ENCODE measurements at places on chromosomes 7 and 10.

DNA sequence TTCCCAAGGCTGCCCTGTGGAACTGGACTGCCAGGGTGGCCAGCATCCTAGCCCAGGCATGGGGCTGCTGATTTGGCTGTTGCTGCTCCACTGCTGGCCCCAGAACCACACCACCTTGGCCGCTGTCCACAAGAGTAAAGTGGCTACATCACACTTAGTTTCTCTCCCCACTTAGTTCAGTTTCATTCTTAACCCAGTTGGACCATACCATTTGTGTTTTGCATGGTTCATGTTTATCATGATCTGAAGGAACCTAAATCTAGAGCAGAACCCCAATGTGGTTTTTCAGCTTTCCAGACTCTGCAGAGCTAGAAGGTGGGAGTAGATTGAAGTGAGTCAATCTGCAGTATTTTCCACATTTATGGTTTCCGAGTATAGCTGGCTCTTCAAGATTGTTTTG is 32.8 kb downstream of the SDK1 start:
- DNase-seq, result no peak

DNA sequence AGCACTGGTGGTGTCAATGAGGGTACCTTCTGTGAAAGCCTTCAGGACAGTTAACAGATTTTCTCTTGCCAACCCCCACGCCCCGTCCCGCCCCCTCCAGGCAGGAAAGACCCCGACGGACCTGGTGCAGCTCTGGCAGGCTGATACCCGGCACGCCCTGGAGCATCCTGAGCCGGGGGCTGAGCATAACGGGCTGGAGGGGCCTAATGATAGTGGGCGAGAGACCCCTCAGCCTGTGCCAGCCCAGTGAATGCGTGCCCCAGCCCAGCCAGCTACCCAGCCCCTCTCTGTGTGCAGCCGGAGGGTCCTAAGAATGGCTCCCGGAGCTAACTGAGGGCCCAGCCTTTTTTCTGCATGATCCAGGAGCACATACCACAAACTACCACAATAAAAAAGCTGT is 713 bp upstream of the HOGA1 start:
- DNase-seq, result no peak

DNA sequence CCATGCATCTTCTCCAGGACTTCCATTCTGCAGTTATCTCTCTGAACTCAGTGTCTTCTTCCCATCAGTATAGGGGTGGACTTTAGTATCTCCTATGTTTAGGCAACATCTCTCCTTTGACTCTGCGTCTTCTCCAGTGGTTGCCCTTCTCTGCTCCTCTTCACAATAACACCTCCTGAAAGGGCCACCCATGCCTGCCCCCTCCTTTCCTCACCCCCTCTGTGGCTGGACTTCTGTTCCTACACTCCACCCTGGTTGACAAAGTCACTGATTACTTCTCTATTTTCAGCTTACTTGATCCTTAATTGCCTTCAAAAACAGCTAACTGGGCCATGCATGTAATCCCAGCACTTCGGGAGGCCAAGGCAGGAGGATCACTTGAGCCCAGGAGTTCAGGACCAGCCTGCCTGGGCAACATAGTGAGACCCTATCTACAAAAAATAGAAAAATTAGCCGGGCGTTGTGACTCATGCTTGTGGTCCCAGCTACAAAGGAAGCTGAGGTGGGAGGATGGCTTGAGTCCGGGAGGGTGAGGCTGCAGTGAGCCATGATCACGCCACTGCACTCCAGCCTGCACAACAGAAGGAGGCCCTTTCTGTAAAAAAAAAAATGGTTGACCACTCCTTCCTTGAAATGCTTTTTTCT is 13.7 kb downstream of the SRGN start:
- DNase-seq, result no peak

DNA sequence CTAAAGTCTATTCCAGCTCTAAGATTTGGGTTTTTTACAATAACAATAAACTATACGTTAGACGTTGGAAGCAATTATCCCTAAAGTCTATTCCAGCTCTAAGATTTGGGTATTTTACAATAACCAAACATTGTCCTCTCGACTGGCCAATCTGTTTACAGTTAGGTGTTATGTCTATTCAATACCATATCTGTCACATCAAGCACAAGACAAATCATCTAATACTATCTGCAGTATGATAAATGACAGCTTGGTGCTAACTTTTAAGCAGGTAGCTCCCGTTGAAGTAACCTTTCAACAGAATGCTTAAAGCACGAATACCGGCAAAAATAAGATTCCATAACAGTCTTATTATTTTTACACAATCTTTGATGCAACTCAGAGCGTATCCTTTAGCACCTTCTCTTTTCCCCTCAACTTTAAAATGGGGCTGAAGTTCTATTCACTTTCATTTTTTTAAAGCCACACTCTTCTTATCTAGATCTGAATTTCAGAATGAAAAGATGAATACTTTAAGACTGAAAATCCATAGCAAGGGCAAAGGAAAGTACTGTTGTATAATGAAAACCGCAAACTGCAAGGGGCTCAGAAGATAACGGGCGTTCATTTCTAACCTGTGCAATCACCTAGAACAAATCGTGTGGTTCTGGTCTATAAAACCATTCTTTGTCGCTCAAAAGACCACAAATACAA is 925 bp downstream of the H2AZ2 start:
- DNase-seq, result no peak

DNA sequence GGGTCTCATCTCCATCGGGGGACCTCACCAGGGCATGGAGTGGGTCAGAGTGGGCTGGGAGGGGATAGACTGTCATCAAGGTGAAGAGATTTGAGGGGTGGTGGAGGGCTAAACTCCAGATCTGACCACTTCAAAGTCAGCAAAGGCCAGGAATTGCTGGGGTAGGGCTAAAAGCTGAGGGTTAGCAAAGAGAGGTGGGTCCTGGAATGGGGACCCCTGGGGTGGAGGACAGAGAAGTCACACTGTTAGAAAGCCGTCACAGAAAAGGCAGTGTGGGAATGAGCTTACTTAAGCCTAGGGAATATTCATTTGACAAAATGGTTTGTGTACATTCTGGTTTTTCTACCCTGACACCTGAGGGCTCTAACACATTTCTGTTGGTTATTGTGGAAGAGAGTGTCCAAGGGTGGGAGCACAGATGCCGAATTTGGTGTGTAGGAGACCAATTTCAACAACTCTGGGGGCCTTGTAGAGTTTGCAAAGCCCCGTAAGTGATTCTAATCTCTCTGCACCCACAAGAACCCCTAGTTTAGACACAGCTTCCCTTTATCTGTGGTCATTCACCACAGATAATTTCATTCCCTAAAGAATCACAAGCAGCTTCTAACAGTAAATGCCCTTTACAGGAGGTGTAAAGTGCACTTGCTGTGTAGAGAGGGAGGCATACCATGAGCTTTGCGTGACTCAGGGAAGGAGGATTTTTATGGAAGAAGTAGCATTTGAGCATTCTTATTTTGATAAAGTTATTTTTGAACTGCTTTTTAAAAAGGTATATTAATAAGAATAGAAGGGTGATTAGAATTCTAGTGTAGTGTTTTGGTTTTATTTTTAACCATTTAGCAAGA is 6.4 kb downstream of the FBH1 start:
- no peak for DNase-seq

DNA sequence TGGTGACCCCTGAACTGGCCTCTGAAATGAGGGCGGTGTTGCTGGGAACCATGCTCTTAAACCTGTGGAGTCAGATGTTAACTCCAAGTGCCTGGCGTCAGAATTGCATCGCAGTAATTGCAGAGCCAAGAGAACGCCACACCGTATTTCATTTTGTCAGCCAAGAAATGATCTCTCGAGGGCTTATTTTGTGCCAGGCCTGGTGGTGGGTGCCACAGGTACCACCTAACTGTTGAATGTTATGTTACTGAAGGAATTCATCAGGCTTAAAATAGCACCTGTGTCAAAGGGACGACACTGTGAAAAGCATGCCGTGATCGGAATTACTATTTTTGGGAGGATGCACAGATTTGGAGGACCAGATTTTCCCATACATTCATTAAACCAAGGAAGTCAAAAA is 51.9 kb upstream of the BAIAP2L1 start:
- DNase-seq, result no peak

GRCh38 chr10:101858723-101859500 is 15.3 kb upstream of the KCNIP2 start:
- no peak for DNase-seq

GRCh38 chr10:34145715-34146114 is 669.4 kb downstream of the PARD3 start:
- no peak for DNase-seq

DNA sequence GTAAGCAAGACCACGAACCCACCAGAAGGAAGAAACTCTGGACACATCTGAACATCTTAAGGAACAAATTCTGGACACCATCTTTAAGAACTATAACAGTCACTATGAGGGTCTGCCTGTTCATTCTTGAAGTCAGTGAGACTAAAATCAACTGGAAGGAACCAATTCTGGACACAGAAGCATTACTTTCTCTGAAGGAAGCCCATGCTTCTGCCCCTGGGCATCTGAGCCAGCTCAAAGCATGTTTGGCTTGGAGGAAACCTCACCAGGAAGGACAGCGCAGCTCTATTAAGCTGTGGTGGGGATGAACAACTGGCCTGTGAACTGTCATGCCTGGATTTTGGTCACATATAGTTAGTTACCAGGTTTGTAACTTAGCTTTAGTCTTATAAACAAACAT is 132.4 kb upstream of the GDF10 start:
- no peak for DNase-seq

DNA sequence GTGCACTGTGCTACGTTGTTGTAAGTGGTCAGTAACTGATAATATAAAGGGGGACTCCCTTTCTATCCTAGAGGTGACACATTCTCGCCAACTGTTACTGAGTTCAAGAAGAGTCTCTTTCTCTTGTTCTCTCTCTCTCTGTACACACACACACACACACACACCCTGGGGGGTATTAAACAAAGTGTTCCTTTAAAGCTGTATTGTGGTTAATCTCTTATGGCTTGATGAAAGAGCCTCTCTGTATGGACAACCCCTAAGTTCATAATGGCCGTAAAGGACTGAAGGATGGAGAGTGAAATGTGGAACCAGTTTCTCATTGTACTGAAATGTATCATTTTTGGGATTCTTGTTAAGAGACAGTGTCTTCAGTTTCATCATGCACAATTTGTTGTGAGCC is 145.2 kb upstream of the BMPER start:
- DNase-seq, result no peak

DNA sequence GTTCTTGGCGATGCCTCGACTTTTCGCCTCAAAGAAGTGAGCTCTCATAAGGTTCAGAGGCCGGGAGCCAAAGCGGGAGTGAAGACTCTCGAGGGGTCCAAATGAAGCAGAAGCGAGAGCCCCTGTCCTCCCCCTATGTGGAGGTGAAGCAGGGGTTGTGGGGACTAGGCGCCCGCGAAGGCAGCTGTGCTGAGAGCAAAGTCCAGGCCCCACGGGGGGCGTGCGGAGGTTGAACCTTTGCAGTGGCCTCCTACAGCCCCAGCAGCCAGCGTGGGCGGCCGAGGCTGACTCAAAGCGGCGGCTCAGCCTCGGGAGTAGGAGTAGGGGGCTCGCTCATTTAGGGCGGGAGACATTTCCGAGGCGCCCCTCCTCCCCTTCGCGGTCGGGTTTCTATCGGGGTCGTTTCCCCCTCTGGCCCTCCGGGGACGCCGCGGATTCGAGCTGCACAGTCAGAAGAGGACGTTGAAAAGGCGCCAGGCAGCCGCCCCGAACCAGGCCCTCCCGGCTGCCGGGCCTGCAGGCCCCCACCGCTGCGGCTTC is 553 bp upstream of the ADD3 start:
- peak; percentile 5 for DNase-seq

DNA sequence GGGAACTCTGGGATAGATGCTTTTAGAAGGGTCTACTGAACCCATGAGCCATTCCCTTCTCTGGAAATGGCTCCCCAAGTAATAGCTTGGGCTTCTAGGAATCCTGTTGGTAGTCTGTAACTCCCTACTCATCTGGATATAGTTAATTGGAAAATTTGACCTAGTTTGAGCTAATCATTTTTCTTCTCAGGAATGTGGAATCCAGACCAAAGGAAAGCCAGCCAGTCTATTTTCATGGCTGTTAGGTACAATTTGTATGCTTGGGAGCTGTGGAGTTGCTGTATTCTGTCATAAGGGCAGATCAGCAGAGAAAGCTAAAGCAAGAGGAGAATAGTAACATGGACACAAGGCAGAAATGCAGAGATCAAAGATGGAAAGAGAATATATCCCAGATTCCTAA is 71.6 kb upstream of the C1GALT1 start:
- DNase-seq, result no peak

DNA sequence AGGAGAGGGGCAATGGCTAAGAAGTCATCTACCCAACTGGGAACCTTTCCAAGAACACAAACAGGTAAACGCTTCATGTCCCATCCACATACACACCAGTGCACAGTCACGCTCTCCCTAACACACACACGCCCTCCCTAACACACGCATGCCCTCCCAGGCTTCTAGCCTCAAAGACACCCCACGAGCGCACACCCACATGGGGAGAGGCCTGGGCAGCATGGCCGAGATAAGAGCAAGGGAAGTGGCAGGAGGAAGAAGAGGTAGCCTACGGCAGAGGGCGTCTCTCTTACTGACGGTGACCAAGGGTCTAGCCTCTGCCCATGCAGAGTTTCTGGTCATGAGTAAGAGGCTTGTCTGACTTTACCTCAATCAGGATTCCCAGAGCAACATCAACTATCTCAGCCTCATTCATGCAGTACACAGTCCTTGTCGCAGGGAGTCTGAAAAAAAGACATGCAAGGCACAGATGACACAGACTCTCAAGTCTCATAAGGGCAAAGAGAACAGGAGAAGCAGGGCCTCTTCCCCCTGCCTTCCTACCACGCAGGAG is 3.1 kb downstream of the CYREN start:
- no peak for DNase-seq

DNA sequence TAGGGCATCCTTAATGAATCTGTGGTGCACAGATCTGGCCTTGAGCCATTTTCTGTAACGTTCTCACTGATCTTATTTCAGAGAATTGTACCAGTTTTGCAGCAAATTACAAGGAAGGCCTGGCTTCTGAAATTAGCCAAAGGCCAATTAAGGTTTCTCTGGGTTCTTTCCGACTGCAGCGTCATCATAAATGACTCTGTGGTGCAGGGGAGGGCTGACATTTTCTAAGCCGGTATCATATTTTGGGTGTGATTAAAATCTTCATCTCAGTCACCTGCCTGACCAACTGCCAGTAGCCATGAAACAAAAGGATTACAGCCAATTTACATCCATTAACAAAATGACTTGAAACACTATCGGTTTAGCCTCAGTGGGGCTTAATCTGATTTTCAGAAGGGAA is 363.7 kb downstream of the ADRA2A start:
- no peak for DNase-seq

DNA sequence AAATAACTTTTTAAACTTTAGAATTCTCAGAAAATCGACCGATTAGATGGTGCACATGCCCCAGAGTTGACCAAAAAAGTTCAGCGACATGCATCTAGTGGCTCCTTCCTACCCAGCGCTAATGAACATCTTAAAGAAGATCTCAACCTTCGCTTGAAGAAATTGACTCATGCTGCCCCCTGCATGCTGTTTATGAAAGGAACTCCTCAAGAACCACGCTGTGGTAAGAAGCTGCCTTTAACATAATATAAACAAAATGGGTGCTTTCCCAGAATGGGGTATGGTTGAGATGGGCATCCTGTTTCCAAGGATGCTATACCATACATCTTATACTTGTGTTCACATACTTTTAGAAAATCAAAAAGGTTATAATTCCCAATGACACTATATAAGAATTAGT is 24.6 kb downstream of the GLRX3 start:
- no peak for DNase-seq

Measured in effector memory CD4-positive, alpha-beta T cell (primary cell).